ENCODE measurements at places on chromosomes 11 and 22.

- H3K36me3 ChIP-seq: peaks cover 19% of the 10 kb centered on the region
- peaks cover 43% of the 10 kb centered on the region for H3K4me1 ChIP-seq
- no peak for DNase-seq
- no peak overlapping the region for H3K27ac ChIP-seq
Measured at GRCh38 chr11:86596861-86597586, 75.4 kb downstream of the ME3 start.

- H3K4me1 ChIP-seq: no peaks in the 10 kb centered on the region
- H3K36me3 ChIP-seq: no peaks in the 10 kb centered on the region
- DNase-seq: no peak
- H3K27ac ChIP-seq: no peak overlapping the region
- H3K4me3 ChIP-seq: no peak overlapping the region
Measured at GRCh38 chr11:15970506-15971214, 385.7 kb downstream of the SOX6 start.

- no peak overlapping the region for H3K27ac ChIP-seq
- H3K4me3 ChIP-seq: no peak overlapping the region
- no peak for DNase-seq
Measured at GRCh38 chr11:3995949-3996554, 98.5 kb upstream of the RRM1 start.

- no peaks in the 10 kb centered on the region for H3K27me3 ChIP-seq
- peak overlapping the region; percentile 21 for H3K4me3 ChIP-seq
- DNase-seq: peak; percentile 63
- H3K27ac ChIP-seq: peak overlapping the region; percentile 82
- H3K4me1 ChIP-seq: peaks cover 45% of the 10 kb centered on the region
Measured at GRCh38 chr22:19579880-19580279, 55.7 kb upstream of the CLDN5 start.

GRCh38 chr11:103878646-103879045 is 157.8 kb upstream of the DDI1 start:
- DNase-seq: no peak
- no peaks in the 10 kb centered on the region for H3K4me1 ChIP-seq
- H3K27ac ChIP-seq: no peak overlapping the region
- no peak overlapping the region for H3K4me3 ChIP-seq
- H3K27me3 ChIP-seq: no peaks in the 10 kb centered on the region

DNA sequence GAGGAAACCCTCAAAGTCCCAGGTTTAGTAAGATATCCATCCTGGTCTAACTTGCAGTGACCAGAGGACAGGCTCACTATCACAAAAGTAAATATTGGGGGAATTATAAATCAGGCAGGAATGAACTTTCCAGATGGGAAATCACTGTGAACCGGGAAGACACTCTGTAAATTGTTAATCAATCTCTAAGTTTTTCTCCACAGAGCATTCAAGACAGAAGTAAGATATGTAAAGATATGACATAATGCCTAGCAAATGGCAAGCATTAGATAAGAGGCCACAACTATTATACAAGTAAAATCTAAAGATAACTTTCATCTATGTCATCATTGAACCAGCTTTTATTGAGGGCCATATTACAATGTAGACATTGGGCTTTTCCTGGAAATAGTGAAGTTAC is 35.3 kb upstream of the LRRC4C start:
- no peak for DNase-seq
- H3K27ac ChIP-seq: no peak overlapping the region
- no peaks in the 10 kb centered on the region for H3K27me3 ChIP-seq
- H3K4me3 ChIP-seq: no peak overlapping the region

DNA sequence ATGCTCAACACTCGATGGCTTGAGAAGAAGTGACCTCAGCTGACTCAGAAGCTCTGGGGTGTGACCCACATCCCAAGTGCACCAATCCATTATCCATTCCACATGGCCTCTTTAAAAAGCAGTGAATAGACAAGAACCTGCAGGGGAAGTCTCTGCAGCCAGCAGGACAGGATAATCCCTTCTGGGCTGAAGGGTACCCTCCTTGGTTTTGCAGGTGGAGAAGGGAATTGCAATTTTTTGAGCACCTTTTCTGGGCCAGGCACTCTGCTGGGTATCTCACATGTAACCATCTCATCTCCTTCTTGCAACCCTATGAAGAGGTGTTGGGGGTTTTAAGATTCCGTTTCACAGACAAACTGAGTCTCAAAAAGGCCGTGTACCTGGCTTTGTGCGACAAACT is 76.6 kb downstream of the MYO18B start:
- H3K36me3 ChIP-seq: no peaks in the 10 kb centered on the region
- no peak for DNase-seq
- no peak overlapping the region for H3K27ac ChIP-seq

- peaks cover 15% of the 10 kb centered on the region for H3K4me1 ChIP-seq
- no peaks in the 10 kb centered on the region for H3K36me3 ChIP-seq
- H3K4me3 ChIP-seq: no peak overlapping the region
- DNase-seq: no peak
- H3K27ac ChIP-seq: no peak overlapping the region
Measured at GRCh38 chr22:42364604-42365110, 67.5 kb downstream of the NFAM1 start.

GRCh38 chr11:44855493-44855849 is 95.2 kb downstream of the TP53I11 start:
- peaks cover 36% of the 10 kb centered on the region for H3K27me3 ChIP-seq
- no peak overlapping the region for H3K4me3 ChIP-seq
- H3K4me1 ChIP-seq: peaks cover 20% of the 10 kb centered on the region
- no peak overlapping the region for H3K27ac ChIP-seq
- H3K36me3 ChIP-seq: no peaks in the 10 kb centered on the region
- peak; percentile 71 for DNase-seq

- H3K4me3 ChIP-seq: no peak overlapping the region
- H3K27me3 ChIP-seq: no peaks in the 10 kb centered on the region
- no peak for DNase-seq
- H3K36me3 ChIP-seq: no peaks in the 10 kb centered on the region
Measured at GRCh38 chr11:35242412-35243242, 103.7 kb downstream of the CD44 start.

DNA sequence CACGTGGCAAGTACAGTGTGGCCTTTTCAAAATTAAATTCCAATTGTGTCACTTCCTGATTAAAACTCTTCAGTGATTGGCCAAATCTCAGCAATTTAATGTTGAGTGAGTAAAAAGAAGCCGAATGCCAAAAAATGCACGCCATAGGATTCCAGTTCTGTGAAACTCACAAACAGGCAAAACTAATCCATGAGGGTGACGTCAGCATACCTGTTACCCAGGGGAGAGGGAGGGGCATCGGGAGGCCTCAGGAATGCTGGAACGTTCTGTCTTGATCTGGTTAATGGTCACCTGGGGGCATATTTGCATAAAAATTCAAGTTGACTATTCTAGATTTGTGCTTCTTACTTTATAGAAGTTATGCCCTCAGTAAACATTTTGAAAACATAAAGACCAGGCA is 39.9 kb upstream of the RAB1B start:
- H3K4me1 ChIP-seq: peaks cover 4% of the 10 kb centered on the region
- DNase-seq: no peak
- H3K27me3 ChIP-seq: no peaks in the 10 kb centered on the region
- H3K27ac ChIP-seq: no peak overlapping the region
- H3K4me3 ChIP-seq: no peak overlapping the region

GRCh38 chr11:97908354-97908753 is 1112.4 kb upstream of the CNTN5 start:
- no peaks in the 10 kb centered on the region for H3K4me1 ChIP-seq
- H3K36me3 ChIP-seq: no peaks in the 10 kb centered on the region
- no peak overlapping the region for H3K27ac ChIP-seq
- no peak overlapping the region for H3K4me3 ChIP-seq
- no peak for DNase-seq

DNA sequence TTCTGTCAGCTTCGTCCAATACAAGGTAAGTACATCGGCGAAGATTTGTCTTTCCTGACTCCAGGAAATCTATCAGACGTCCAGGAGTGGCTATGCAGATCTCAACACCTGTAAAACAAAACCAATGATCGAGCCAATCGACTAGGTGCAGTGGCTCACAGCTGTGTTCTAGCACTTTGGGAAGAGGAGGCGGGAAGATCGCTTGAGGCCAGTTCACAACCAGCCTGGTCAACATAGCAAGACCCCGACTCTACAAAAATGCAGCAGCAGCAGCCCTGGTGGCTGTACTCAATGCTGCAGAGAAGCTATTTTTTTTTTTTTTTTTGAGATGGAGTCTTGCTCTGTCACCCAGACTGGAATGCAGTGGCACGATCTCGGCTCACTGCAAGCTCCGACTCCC is 11.2 kb downstream of the DDX17 start:
- peak overlapping the region; percentile 59 for H3K27ac ChIP-seq
- H3K4me3 ChIP-seq: no peak overlapping the region
- DNase-seq: no peak
- no peaks in the 10 kb centered on the region for H3K27me3 ChIP-seq
- peaks cover 76% of the 10 kb centered on the region for H3K36me3 ChIP-seq

GRCh38 chr11:3126901-3127691 is 38.0 kb downstream of the OSBPL5 start:
- no peak for DNase-seq
- H3K27ac ChIP-seq: no peak overlapping the region
- no peaks in the 10 kb centered on the region for H3K4me1 ChIP-seq
- H3K36me3 ChIP-seq: no peaks in the 10 kb centered on the region

- no peak overlapping the region for H3K4me3 ChIP-seq
- H3K4me1 ChIP-seq: peaks cover 2% of the 10 kb centered on the region
- H3K36me3 ChIP-seq: no peaks in the 10 kb centered on the region
Measured at GRCh38 chr11:109150581-109150980, 271.4 kb upstream of the C11orf87 start.

- H3K4me1 ChIP-seq: peaks cover 19% of the 10 kb centered on the region
- no peak overlapping the region for H3K4me3 ChIP-seq
- no peak for DNase-seq
- no peak overlapping the region for H3K27ac ChIP-seq
Measured at GRCh38 chr22:40709752-40710413, 30.6 kb downstream of the MCHR1 start.

GRCh38 chr22:24417901-24418641 is 9.3 kb upstream of the ADORA2A start:
- peaks cover 6% of the 10 kb centered on the region for H3K36me3 ChIP-seq
- H3K27me3 ChIP-seq: peaks cover 3% of the 10 kb centered on the region
- H3K4me3 ChIP-seq: no peak overlapping the region

- H3K4me3 ChIP-seq: peak within 1 kb of the TSS; percentile 92
- no peaks in the 10 kb centered on the region for H3K27me3 ChIP-seq
- peak within 1 kb of the TSS; percentile 94 for H3K27ac ChIP-seq
Measured at GRCh38 chr22:38755911-38756532, at the start of gene SUN2. SUN2 (minus strand) TSS chr22:38755998; CDS start chr22:38752628, 3,370 bp downstream.

GRCh38 chr11:117175104-117175503 is 3.4 kb upstream of the SIDT2 start:
- no peak overlapping the region for H3K27ac ChIP-seq
- no peaks in the 10 kb centered on the region for H3K27me3 ChIP-seq
- H3K4me1 ChIP-seq: peaks cover 30% of the 10 kb centered on the region
- H3K36me3 ChIP-seq: peaks cover 6% of the 10 kb centered on the region

DNA sequence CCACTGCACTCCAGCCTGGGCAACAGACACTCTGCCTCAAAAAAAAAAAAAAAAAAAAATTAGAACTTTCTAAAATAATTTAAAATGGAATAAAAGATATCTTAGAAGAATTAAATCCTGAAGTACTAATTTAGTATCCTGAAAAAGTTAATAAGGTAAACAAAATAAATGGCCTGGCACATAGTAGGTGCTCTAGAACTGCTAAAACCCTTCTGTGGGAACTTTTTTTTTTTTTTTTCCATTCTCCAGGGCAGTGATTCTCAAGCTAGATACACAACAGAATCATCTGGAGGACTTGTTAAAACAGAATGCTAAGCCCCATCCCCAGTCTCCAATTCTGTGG is 65.3 kb downstream of the MAML2 start:
- H3K4me3 ChIP-seq: no peak overlapping the region
- DNase-seq: no peak
- H3K4me1 ChIP-seq: peaks cover 64% of the 10 kb centered on the region
- H3K27ac ChIP-seq: no peak overlapping the region

GRCh38 chr22:39932918-39933649 is 27.1 kb upstream of the TMA7B start:
- peak overlapping the region; percentile 92 for H3K27ac ChIP-seq
- H3K4me3 ChIP-seq: peak overlapping the region; percentile 69
- DNase-seq: peak; percentile 83
- no peaks in the 10 kb centered on the region for H3K27me3 ChIP-seq

DNA sequence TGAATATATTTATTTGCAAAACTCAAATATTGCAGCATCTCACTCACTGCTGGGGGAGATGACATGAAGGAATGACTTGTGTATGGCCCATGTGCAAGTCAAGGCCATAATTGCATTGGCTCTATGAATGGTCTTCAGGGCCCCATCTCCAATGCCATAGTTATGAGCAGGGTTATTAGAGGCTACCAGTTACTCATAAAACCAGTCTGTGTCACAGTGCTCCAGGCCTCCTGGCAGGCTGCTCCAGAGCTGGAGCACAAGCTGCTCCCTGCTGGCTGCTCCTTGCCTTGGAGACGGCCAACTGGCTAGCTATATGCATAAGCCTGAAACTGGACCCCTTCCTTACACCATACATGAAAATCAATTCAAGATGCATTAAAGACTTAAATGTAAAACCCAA is 145.7 kb downstream of the TRPC6 start:
- no peak overlapping the region for H3K27ac ChIP-seq
- H3K27me3 ChIP-seq: no peaks in the 10 kb centered on the region
- DNase-seq: no peak
- H3K36me3 ChIP-seq: no peaks in the 10 kb centered on the region
- H3K4me3 ChIP-seq: no peak overlapping the region

DNA sequence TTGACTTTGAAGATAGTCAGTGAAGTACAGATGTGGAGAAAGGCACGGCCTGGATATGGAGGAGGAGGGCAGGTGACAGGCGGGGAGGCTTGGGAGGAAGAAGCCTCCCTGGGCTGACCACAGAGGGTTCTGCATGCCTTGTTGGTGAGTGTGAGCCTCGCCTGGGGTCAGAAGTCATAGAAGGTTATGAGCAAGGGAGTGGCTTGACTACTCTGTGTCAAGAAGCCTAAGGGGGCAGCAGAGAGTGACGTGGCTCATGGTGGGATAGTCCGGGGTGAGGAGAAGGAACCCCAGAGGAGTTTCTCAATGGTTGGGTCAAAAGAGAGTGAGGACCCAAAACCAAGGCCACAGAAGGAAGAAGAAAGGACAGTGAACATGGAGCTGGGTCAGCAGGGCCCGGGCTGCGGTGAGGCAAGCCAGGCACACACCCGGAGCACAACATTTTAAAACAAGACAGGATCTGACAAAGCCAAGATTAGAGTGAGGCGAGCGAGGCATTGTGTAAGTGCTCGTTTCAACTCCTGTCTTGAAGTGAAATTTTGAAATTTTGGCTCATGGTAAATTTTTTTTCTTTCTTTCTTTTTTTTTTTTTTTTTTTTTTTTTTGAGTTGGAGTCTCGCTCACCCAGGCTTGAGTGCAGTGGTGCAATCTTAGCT is 31.9 kb downstream of the PDGFB start:
- no peak for DNase-seq
- H3K4me1 ChIP-seq: peaks cover 5% of the 10 kb centered on the region
- no peak overlapping the region for H3K4me3 ChIP-seq
- no peaks in the 10 kb centered on the region for H3K36me3 ChIP-seq
- H3K27ac ChIP-seq: no peak overlapping the region
- peaks cover 19% of the 10 kb centered on the region for H3K27me3 ChIP-seq

Measured in activated CD4-positive, alpha-beta T cell treated with anti-CD3 and anti-CD28 coated beads for 36 hours (primary cell).